ENCODE measurements at places on chromosomes 7 and 10.

- no peak for DNase-seq
Observed at GRCh38 chr10:43234471-43235041, 32.3 kb downstream of the RASGEF1A start.

DNA sequence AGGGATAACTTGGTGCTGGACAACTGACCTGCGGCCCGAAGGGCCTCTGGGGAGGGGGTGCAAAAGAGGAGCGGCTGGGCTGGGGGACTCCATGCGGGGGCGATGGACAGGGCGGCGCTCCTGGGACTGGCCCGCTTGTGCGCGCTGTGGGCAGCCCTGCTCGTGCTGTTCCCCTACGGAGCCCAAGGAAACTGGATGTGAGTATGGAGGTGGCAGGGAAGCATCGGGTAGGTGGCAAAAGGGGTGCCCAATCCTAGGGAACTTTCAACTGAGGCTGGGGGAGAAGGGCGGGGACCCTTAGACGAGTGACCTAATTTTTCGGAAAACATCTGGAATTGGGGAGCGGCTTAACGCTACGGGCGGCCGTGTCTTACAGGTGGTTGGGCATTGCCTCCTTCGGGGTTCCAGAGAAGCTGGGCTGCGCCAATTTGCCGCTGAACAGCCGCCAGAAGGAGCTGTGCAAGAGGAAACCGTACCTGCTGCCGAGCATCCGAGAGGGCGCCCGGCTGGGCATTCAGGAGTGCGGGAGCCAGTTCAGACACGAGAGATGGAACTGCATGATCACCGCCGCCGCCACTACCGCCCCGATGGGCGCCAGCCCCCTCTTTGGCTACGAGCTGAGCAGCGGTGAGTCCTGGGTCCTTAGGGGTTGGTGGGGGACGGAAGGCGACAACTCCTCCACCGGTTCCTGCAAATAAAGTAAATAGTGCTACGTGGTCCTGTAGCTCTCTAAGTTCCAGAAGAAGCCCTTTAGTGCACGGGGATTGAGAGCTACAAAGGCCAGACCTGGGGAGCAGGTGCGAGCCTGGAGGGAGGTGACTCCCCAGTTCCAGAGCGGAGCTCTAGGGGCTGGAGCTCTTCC is 622 bp downstream of the WNT16 start:
- no peak for DNase-seq

DNA sequence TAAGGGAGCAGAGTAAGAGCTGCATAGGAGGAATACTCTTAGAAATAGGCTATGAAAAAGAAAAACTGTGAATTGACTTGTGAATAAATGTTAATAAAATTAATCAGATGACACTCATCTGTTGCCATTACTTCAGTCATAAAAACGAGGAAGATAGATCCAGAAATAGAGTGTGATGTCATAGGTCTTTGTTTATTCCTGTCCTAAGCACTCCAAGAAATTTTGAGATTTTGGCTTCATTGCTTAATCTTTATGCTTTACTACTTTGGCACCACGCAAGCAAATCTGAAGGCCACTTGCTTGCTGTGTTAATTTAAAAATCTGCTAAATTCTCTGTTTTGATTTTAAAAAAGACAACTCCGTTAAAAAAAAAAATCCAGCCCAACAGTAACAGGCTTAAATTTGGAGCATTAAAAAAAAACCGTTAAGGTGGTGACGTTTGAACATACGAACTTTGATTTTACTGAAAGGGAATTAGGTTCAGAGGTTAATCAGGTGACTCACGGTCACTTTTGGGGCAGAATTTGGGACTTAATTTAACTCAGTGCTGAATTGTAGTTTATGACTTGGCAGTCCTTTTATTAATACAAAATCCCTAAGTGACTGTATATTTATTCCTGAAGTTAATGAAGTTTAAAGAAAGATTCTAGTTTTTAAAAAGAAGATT is 3.4 kb downstream of the IFRD1 start:
- no peak for DNase-seq

DNA sequence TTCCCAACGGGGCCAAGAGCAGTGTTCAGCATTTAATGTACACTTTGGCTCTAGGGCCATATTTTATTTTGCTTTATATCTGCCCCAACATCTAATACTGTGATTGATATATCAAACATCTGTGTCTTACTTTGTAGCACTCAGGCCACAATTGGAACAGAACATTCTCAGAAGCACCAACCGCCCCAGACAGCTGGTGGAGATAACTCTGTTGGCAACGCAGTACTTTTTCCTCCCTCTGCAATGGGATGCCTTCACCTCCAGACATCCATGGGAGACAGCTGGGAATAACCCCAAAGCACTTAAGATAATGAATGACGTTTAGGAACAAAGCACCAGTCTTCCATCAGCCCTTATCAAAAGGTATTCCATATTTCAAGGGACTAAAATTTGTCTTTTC is 57.4 kb downstream of the PIP4K2A start:
- no peak for DNase-seq

DNA sequence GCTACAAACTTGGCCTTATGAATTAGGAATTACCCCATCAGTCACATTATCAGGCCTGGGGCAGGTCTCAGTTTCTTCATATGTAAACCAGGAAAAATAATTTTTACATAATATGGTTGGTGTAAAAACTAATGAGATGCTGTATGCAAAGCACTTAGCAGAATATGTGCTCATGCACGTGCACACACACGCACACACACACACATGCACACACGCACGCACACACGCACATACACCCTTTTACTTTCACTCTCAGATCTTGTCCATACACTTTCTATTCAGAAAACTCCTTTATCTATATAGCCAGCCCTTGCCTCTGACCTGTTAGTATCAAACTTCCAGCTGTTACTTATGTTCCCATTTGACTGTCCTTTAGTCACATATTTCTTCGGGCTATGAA is 92.7 kb downstream of the CREB5 start:
- no peak for DNase-seq

DNA sequence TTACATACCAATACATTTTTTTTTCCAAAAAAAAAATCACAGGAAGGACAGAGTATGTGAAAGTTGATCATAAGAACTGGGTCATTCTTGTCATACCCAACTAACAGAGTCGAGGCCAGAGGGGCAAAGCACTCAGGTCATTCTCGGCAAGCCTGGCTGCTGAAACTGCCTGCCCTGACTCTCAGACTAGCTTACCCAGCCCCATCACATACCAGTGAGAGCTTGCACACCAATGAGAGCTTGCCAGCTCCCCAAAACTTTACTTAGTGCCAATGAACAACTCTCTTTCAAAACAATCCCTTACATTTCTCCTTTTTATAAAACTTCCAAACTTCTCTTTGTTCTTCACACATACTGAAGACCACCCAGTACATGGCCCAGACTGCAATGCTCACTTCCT is 48.9 kb downstream of the VOPP1 start:
- DNase-seq, result no peak

- DNase-seq, result no peak
Observed at GRCh38 chr10:1037098-1037497, 11.4 kb upstream of the IDI2 start.

- no peak for DNase-seq
Observed at GRCh38 chr7:48708635-48709034, 215.7 kb upstream of the CDC14C start.

DNA sequence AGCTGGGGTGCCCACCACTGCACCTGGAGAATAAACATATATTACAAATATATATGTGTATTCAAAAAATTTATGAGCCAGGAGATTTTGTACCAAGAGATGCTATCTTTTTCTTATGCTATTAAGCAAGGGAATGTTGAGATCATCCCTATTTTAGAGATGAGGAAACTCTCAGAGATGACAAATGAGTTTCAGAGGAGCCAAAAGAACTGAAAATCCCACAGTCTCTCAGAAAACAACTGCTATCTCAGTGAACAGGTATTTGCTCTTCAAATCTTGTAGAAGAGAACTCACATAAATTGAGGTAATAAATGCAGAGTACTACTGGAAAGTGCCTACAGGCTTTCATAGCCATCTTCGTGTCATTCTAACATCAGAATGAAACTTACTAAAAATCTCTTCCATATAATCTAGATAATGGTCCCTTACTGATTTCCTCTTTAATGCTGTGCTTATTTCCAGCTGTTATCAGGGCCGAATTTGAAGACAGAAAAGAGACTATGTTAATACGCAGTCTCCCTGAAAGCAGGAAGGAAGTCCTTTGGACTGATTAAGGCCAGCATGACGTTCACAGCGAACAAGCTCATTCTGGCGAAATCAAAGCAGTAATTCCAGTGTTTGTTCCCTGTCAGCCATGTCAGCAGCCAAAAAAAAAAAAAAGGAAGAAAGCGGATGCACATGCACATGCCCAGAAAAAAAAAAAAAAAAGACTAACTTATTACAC is 29.4 kb upstream of the ANAPC16 start:
- DNase-seq, result no peak

Data from C1 segment of cervical spinal cord (tissue), 14 donors.